Activated CD4-positive, alpha-beta T cell treated with anti-CD3 and anti-CD28 coated beads for 36 hours (primary cell): ENCODE measurements at places on chromosomes 2 and 18. TPM values are rescaled to one million over a fixed set of nuclear protein-coding genes. Genes with fewer than 3 reads are reported as not detected.

Gene RTP5
- 0.07 TPM for total RNA-seq

Gene TUBA3E
- not detected for total RNA-seq

Gene SRD5A2
- not detected for total RNA-seq

DNA sequence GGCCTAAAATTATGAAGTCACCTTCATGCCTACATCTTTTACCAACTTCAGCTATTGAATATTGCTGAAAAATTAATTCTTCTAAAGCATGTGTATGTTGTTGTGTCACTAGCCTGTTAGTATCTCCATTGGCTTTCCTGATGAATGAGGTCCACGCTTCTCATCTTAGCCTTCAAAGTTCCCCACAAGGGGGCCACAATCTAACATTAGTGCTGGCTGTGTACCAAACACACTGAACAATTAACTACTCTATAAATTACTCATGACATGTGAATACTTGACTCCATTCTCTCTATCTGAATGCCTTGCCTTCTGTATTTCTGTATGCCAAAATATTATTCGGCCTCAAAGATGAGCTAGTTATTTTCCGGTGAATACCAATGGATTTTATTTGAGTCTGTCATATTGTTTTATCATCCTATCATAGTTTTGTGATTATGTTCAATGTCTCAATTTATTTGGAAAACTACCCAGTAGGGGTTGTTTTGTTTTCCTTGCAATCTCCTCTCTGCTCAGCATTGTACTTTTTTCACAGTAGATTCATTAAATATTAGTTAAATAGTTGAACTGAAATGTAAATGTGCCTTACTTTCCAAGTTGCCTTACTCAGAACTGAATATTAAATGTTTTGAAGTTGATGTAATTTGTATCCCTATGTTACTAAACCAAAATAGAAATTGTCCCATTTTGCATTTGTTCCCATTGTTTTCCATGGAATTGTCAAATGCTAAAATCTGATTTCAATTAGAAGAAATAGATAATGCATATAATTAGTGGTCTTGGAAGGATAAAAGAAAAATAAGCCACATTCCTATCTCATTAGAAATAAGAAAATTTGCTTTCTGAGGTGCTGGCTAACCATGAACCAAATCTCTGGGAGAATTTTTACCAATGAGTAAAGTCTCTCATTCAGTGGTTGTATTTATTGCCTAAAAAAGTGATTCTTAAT lies 208.4 kb upstream of the COL3A1 start:
- H3K4me3 ChIP-seq, result no peak overlapping the region
- no peak overlapping the region for H3K27ac ChIP-seq
- H3K4me1 ChIP-seq, result no peaks in the 10 kb centered on the region

DNA sequence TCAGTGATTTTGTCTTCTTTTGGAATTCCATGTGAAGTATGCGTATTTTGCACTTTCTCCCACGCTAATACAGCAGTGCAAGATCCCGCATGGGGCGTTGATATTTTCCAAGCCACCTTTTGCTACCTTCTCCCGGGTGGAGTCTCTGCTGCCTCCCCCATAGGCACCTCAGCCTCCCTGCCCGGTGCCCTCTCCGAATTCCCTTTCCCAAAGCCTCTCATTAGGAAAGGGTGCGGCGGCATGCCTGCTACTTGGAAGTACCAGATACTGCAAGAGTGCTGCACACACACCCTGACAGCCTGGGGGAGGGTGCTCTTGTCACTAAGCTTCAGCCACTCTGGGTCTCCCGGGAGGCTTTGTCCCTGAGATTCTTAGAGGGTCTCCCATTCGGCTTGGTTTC lies 114.4 kb upstream of the PXDN start:
- no peak for DNase-seq
- no peaks in the 10 kb centered on the region for H3K4me1 ChIP-seq
- no peaks in the 10 kb centered on the region for H3K36me3 ChIP-seq
- H3K27ac ChIP-seq, result no peak overlapping the region
- peaks cover 26% of the 10 kb centered on the region for H3K27me3 ChIP-seq

DNA sequence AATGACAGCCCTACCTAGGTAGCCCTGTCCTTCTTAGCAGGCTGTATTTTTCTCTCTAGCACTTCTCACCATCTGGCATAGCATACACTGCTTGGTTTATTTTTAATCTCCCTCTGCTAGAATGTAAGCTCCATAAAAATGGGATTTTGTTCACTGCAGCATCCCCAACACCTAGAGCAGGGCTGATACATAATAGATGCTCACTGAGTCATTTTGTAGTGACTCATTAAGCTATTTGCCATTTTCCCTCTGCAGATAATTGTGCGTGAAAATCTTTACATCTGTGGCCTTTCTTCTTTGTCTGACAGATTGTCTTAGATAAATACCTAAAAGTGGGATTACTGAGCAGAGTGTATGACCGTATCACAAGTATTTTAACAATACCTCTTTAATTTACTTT lies 82.5 kb downstream of the CERS6 start:
- H3K27me3 ChIP-seq, result no peaks in the 10 kb centered on the region
- peaks cover 32% of the 10 kb centered on the region for H3K36me3 ChIP-seq
- H3K27ac ChIP-seq, result peak overlapping the region; percentile 14

- no peak for DNase-seq
- peaks cover 22% of the 10 kb centered on the region for H3K27me3 ChIP-seq
- no peaks in the 10 kb centered on the region for H3K36me3 ChIP-seq
- H3K27ac ChIP-seq, result no peak overlapping the region
Observed at GRCh38 chr2:236643480-236643879, 73.9 kb downstream of the ACKR3 start.
